RPMI7951 (cell line): ENCODE measurements at places on chromosomes 12 and 14. TPM values are rescaled to one million over a fixed set of nuclear protein-coding genes. Genes with fewer than 3 reads are reported as not detected.

TNFAIP2 gene
- total RNA-seq, result 20.5 and 32.0 TPM in 2 replicates

RIPK3 gene
- total RNA-seq, result 0.60 and 1.3 TPM in 2 replicates

PRH2 gene
- total RNA-seq, result not detected in 2 replicates

KRT79 gene
- 3.3 and 4.8 TPM in 2 replicates for total RNA-seq

RDH16 gene
- total RNA-seq, result 0.29 TPM in 1 of 2 replicates, not detected in the other
